ENCODE measurements at places on chromosomes 11 and 22.

GRCh38 chr22:20194681-20195593 is 44.1 kb upstream of the CCDC188 start:
- no peak for DNase-seq

DNA sequence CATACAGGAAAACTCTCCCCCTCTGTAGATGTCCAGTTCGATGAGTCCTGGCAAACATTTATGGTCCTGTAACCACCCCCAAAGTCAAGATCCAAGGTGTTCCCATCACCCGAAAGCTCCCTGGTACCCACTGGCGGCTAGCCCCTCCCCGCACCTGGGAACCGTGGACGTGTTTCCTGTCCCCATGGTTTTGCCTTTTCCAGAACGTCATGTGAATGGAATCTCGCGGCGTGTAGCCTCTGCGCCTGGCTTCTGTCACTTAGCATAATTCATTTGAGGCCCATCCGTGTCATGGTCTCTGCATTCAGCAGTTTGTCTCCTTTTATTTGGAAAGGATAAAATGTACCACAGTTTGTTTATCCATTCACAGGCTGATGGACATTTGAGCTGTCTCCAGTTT is 106.3 kb downstream of the KCNQ1 start:
- no peak for DNase-seq

- DNase-seq: no peak
Observed at GRCh38 chr11:95003716-95004115, 21.3 kb upstream of the KDM4E start.

DNA sequence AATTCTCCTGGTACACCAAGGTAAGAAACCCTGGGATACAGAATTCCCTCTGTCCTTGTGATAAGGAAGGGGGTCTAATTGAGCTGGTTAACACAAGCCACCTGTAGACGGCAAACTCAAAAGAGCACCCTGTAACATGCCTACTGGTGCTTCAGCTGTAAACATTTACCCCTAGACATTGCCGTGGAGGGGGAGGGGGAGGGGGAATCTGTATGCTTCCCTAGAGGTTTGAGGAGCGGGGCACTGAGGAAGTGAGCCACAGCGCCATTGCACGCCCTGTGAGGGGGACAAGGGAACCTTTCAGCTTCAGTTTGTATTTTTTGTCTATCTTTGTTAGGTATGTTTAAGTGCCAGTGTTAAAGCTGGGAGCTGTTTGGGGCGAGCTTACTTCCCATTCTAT is 99.8 kb downstream of the AASDHPPT start:
- no peak for DNase-seq

DNA sequence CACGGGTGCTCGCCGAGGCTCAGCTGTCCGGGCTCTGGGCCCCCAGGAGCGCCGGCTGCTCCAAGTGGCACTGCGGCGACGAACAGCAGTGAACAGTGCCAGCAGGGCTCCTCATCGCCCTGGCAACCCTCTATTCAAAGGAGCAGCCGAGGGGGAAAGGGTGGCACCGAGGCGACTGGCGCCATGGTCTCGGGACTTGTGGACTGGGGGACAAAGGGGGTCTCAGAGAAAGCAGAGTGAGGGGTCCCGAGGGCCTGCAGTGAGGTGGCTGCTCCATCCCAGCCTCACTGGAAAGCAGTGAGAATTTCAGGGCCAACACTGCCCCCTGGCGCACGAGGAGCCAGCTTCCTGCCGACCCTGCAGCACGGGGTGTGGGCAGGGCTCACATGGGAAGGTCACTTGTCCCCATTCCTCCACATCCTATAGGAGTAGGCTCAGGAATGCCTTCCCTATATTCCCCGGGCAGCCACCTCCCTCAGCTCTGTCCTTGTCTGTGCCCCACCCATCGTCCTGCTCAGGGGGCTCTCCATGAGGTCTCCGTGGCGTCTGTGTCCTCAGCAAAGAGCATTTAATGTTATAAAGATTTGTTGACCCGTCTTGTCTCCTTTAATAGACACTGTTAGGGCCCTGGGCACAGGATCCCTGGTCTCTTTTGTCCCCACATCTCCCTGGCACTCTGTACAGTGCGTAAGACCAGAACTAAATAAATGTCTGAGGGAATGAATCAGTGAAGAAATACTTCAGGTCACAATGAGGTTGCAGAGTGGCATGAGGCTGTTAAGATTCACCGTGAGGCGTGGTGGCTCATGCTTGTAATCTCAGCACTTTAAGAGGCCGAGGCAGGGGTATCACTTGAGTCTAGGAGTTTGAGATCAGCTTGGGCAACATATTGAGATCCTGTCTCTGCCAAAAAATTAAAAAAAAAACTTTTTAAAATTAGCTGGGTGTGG is 26.4 kb downstream of the LRFN4 start:
- DNase-seq: peak; percentile 56

- DNase-seq: no peak
Observed at GRCh38 chr11:86592047-86592591, 80.3 kb downstream of the ME3 start.

- no peak for DNase-seq
Observed at GRCh38 chr11:72834905-72835304, 20.7 kb downstream of the ATG16L2 start.

- DNase-seq: peak; percentile 86
Observed at GRCh38 chr11:46352063-46352841, 5.0 kb downstream of the DGKZ start.

GRCh38 chr11:129804012-129804411 is 11.6 kb upstream of the TMEM45B start:
- DNase-seq: no peak

- DNase-seq: no peak
Observed at GRCh38 chr11:48148749-48149148, 67.9 kb upstream of the OR4B1 start.

DNA sequence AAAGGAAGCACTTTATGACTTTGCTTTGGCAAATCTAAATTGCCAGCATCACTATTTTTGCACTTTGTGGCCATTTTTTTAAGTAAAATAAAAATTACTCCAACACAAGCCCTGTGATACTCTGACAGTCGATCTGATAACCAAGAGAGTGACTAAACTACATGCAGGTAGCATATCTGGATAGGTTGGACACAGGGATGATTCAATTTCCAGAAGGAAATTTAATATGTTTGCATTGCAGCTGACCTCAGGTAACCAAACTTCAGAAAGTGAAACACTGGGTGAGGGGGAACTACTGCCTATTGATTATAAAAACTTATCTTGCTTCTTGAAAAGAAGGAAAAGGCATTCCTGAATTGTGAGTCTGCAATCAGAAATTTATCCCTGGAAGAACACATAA is 13.9 kb downstream of the OR5B3 start:
- no peak for DNase-seq
